ENCODE measurements at places on chromosomes 2 and 18.

- no peak for DNase-seq
These were observed 44.6 kb downstream of the ATIC start for GRCh38 chr2:215356334-215356947.

DNA sequence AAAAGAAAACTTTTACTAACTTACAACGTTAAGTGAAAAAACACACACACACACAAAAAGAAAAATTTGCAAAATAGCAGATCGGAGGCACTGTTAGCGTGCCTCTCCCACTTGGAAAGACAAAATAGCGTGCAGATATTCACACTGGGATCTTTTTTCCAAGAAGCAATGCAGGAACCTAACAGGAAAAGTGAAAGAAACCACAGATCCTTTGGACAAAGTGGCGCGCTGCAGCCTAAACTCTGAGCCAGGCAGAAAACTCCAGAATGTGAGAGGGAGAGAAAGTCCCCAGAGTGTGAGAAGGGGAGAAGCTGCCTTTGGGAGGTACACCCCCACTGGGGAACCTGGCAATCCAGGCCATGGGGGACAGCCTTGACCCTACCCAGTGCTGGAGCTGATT, 70.7 kb upstream of the SERPINE2 start:
- DNase-seq: no peak

DNA sequence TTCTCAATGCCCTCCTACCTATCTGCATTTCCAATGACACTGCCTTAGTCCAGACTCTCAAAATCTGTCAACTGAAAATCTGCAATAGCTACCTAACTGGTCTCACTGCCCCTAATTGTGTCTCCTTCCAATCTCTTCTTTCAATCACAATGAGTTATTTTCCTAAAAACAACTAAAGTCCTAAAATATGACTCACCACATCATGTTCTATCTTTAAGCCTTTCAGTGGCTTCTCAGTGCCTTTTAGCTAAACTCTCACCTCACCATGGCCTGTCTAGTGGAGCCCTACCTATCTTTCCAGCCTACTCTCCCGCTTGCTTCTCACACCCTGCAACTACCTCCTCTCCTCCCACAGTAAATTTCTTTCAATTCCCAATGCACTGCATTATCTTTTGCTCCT, 220.9 kb upstream of the PKDCC start:
- DNase-seq: no peak

GRCh38 chr2:235265348-235265965, 228.4 kb upstream of the AGAP1 start:
- no peak for DNase-seq

DNA sequence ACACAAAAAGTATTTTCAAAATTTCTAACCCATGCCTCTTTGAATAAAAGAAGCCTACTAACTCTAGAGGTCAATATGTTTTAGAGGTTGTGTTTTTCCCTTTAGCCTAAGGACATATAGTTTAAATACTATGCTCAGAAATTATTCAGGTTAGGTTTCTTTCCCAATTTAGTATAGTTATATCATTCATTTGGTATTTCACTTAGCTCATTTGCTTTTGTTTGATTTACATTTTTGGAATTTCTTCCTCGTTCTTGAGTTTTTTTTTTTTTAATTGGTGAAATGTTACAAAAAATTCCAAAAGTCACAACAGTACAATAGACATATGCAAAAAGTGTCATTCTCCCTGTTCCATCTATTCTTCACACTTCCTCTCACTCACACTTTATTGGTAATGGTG, 371.3 kb upstream of the TNP1 start:
- no peak for DNase-seq

GRCh38 chr2:46601328-46601963, 122.1 kb downstream of the TMEM247 start:
- no peak for DNase-seq

- no peak for DNase-seq
These were observed 256.1 kb downstream of the DPP10 start for GRCh38 chr2:114698520-114698919.

- DNase-seq: no peak
These were observed 128.1 kb downstream of the BIRC6 start for GRCh38 chr2:32484937-32485336.

GRCh38 chr2:202072226-202072625, 829 bp upstream of the KIAA2012 start:
- DNase-seq: no peak

- DNase-seq: no peak
These were observed 66.2 kb downstream of the MAIP1 start for GRCh38 chr2:200021449-200022114.
